Suprapubic skin (tissue), 4 donors: ENCODE measurements at places on chromosomes 2 and 18. TPM values are rescaled to one million over a fixed set of nuclear protein-coding genes. Genes with fewer than 3 reads are reported as not detected.

GRCh38 chr2:164984428-164984827 is 29.1 kb upstream of the SLC38A11 start:
- H3K27ac ChIP-seq: no peak overlapping the region
- no peak overlapping the region for H3K4me3 ChIP-seq
- H3K27me3 ChIP-seq: no peaks in the 10 kb centered on the region
- no peaks in the 10 kb centered on the region for H3K36me3 ChIP-seq

DNA sequence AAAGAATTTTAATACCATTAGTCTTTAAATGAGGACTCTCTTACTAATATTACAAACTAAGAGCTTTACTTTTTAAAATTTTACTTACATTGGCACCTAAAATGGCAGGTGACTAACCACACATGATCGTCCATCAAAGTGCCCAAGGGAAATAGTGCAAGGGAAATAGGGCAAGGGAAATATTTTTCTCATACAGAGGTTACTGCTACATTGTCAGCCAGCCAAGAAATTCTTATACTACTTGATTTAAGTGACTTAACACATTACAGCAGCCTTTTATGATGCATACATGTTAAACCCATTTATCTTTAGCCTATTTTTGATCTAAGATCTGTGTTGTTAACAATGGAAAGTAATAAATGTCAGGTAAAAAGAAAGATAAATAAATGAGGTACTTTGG is 587.2 kb upstream of the PKDCC start:
- no peak for DNase-seq
- no peaks in the 10 kb centered on the region for H3K36me3 ChIP-seq
- H3K27me3 ChIP-seq: no peaks in the 10 kb centered on the region
- no peaks in the 10 kb centered on the region for H3K4me1 ChIP-seq
- H3K4me3 ChIP-seq: no peak overlapping the region

DNA sequence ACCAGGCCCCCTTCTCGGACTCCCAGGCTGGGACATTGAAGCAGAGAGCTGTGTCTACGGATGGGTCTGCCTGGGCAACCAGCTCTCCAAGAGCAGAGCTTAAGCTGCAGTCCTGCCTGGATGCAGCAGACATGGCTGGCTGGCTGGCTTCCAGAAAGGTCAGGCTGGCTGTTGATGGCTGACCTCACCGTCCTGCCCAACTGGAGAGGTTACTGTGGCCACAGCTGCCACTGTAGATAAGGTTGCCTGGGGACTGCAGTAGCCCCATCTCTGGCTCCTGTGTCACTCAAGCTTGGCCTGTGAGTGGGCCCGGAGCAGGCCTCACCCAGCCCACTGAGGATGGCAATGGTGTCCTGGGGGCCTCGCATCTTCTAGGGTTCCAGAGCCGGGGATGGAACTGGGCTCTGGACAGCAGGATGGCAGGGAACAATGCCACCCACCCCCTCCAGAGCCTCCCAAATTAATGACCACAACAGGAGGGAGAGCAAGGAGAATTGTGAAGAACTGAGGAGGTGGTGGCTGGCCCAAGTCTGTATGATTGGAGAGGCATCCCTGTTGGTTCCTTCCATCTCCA is 37.0 kb upstream of the FOSL2 start:
- H3K36me3 ChIP-seq: no peaks in the 10 kb centered on the region
- H3K27me3 ChIP-seq: no peaks in the 10 kb centered on the region
- DNase-seq: no peak
- H3K4me1 ChIP-seq: peaks cover 41% of the 10 kb centered on the region

DNA sequence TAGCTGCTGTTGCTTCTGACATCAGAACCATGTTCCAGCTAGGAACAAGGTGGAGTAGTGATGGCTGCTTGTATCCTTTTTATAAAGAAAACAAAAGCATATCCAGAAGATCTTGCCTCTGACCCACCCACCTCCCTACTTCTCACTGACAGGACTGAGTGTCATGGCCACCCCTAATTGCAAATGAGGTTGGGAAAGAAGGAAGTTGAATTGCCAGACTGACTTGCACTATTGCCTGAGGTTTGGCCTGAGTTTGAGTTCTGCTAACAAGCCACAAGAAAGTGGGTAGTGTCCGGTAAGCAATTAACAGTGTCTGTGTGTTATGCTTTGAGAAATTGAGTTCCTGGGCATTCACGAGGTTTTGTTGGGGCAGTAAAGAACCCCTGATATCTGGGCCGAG is 22.8 kb downstream of the SGPP2 start:
- H3K36me3 ChIP-seq: no peaks in the 10 kb centered on the region
- no peak overlapping the region for H3K4me3 ChIP-seq
- H3K27ac ChIP-seq: no peak overlapping the region
- no peak for DNase-seq

- H3K27me3 ChIP-seq: no peaks in the 10 kb centered on the region
- no peaks in the 10 kb centered on the region for H3K36me3 ChIP-seq
- peaks cover 19% of the 10 kb centered on the region for H3K4me1 ChIP-seq
- H3K4me3 ChIP-seq: no peak overlapping the region
- DNase-seq: no peak
Observed at GRCh38 chr2:190636361-190636760, 12.5 kb upstream of the NAB1 start.

GRCh38 chr2:59076079-59076619 is 835.0 kb upstream of the FANCL start:
- no peaks in the 10 kb centered on the region for H3K36me3 ChIP-seq
- H3K27me3 ChIP-seq: no peaks in the 10 kb centered on the region
- no peak for DNase-seq
- no peak overlapping the region for H3K4me3 ChIP-seq

The LYPD6 gene
- 0.93 TPM for total RNA-seq

GRCh38 chr2:23794234-23794633 is 132.7 kb downstream of the ATAD2B start:
- H3K4me3 ChIP-seq: no peak overlapping the region
- H3K36me3 ChIP-seq: peaks cover 10% of the 10 kb centered on the region
- H3K27ac ChIP-seq: no peak overlapping the region
- DNase-seq: no peak

GRCh38 chr18:29556070-29556469 is 1379.1 kb upstream of the CDH2 start:
- no peak overlapping the region for H3K4me3 ChIP-seq
- H3K4me1 ChIP-seq: no peaks in the 10 kb centered on the region
- no peaks in the 10 kb centered on the region for H3K36me3 ChIP-seq
- no peak for DNase-seq
- H3K27me3 ChIP-seq: no peaks in the 10 kb centered on the region
